Activated CD8-positive, alpha-beta memory T cell treated with anti-CD3 and anti-CD28 coated beads for 1 hour (primary cell): ENCODE measurements at places on chromosomes 3 and 15.

- DNase-seq: no peak
Measured at GRCh38 chr3:72015463-72015862, 230.5 kb upstream of the PROK2 start.

DNA sequence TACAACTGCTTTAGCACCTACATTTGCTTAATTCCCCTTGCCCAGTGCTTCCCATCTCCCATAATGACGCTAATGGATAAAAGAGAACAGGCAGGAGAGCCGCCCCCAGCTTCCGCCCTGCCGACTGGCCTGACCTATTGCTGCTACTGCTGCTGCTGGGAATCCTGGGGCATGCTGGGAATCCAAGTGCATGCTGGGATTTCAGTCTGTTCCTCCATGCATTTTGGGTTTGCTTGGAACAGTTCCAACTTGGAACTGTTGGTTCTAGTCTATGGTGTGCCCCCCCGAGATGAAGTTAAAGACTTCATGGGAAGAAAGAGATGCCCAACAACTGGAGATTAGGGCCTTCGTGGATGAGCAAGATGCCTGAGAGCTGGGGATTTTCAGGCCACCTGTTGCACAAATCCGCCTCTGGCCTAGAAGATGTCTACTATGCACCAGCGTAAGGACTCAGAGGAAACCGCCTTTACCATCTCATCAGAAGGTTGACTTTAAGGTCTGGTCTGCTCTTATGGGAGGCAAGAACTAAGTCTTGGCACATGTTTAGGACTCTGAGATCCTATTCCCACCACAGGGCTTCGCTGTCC lies 29.0 kb downstream of the HAPLN3 start:
- no peak for DNase-seq

DNA sequence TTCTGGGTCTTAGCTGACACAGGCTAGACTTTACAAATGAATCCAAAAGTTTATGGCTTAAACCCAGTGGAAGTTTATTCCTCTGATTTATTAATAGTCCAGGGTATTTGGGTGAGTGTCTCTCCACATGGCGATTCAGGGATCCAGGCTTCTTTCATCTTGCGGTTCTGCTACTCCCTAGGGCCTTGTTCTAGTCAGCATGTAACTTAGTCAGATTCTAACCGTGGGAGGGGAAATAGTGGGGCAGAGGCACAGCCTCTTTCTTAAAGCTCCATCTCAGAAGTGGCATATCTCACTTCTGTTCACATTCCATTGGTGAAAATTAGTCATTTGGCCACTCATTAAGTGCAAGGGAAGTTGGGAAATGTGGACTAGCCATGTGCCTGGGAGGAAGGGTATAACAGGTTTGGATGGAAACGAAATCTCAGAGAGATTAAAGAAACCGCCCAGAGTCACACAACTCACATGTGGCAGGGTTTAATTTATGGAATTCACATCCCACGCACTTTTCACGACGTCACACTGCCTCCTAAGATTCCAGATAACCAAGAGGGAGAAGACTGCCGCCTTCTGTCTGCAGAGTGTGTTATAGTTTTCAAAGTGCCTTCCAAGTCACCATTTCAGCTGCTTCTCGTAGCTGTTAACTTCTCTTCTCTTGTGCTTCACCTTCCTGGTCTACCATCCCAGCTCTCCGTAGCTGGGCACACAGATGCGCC lies 11.4 kb upstream of the RASGRF1 start:
- no peak for DNase-seq

DNA sequence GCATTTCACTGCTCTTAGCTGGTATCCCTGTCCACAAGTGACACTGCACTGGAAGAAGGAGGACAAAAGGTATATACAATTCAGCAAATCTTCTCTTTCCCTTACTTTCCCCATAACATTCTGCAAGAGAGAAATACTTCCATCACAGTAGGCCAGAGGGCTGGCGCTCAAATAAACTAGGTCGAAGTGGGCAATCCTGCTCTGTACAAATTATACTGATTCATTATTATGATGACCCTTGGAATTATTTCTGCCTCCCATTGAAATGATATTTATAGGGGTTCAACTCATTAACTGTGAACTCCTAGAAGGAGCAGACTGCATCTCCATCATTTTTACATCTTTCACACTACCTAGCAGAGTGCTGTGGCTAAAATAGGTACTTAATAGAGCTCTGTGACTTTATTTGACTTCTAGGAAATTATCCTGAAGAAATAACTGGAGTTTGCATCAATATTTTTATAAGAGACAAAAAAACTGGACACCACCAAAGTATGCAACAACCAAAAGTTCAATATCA lies 80.7 kb downstream of the ADAMTS9 start:
- no peak for DNase-seq

DNA sequence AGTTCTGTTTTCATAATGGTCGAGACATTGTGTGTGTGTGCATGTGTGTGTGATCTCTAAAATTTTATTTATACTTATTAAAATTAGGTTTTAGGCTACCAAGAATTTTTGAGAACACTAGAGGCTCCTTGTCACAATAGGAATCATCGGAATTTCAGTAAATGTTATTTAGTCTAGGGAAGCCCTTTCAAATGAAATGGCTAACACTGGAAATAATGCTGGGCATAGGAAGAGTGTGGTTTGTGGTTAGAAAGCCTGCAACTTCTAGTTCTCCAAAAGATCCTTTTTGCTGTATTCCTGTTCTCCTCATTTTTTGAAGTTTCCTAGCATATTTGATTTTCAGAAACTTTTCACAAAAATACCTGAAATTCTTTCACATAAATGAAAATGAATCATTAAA lies 92.5 kb upstream of the MBNL1 start:
- DNase-seq: no peak

DNA sequence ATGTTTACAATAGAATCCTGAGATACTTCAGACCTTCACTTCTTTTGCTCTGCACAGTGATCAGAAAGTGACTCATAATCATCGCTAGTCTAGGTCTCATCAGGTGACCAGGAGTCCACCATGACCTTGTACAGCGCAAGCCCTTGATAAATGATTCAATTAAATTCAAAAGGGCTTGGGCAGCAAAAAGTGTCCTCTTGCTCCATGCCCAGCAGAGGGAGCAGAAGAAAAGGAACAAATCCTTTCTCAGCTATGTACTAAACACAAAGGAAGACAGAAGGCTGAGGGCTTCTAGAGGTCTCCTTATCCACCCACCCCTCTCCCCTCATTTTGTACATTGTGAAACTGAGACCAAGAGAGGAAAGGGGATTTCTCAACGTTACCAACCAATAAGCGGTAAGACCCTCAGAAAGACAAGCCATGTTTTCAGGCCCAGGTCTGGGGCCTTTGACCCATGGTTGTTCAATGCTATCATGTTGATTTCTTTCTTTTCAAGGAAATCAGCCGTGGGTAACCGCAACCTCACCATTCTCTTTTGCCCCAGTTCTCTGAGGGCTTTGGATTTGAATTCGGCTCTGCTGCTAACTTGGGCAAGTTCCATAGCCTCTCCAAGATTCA lies 74.8 kb downstream of the AQP9 start:
- no peak for DNase-seq

DNA sequence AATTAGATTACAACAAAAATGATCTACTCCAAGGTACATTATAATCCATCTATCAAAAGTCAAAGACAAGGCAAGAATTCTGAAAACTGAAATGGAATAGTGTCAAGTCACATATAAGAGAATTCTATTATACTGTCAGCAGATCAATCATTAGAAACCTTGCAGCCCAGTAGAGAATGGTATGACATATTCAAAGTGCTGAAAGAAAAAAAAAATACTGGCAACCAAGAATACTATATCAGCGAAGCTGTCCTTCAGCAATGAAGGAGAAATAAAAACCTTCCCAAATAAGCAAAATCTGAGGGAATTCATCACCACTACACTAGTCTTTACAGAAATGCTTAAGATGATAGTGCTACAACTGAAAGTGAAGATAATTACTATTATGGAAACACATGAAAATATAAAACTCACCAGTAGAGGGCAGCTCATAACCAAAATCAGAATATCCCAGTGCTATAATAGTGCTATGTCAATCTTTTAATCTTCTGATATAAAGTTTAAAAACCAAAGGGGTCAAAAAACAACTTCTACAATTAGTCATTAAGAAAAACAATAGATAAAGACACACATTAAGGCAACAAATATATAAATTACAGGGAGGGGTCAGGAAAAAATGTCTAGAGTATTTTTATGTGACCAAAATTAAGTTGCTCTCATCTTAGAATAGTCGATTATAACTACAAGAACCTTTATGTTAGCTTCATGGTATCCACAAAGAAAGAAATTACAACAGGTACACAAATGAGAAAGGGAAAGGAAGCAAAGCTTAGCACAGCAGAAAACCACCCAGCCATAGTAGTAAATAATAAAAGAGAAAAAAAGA lies 190.7 kb upstream of the CNTN6 start:
- DNase-seq: no peak

- no peak for DNase-seq
Measured at GRCh38 chr15:70437089-70437488, 326.3 kb downstream of the UACA start.

DNA sequence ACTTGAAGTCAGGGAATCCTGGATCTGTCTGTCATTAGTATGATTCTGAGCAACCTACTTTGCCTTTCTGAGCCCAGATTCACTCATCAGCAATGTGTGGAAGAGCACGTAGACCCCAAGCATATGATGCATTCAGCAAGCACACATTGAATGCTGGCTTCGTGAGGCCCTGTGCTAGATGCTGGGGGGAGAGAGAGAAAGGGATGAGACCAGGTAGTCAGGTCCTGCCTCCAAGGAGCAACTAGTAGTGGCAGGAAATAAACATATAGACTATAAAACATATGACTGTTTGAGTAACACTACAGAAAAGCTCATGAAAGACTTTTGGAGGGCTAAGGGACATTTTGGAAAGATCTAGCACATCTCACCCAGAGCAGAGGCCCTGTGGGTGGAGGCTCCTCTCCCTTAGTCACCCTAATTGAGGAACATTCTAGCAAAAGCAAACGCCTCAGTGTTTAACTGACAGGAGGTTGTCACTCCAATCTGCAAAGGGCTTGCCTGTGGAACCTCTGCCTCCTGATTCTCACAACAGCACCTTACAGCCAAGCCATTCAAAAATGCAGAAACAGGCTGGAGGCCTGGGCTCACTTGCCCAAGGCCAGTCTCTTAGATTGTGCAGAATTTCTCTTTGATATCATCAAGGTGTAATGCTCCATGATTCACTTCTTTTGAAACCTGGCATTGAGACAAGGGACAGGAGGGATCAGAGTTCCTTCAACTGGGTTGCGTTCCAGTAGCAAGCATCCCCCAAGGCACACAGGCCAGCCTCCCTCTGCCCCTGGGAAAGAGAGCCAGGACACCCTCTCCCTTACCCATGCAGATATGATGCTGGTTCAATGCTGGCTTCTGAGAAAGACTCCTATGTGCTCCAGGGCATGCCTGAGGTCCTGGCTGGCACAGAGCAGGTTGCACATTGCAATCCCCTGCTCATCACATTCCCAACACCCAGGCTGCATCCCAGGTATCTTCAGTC lies 26.1 kb downstream of the STARD5 start:
- no peak for DNase-seq
